ENCODE measurements at places on chromosomes 3 and 15. TPM values are rescaled to one million over a fixed set of nuclear protein-coding genes. Genes with fewer than 3 reads are reported as not detected.

The CCR9 gene
- total RNA-seq: not detected

The PLA2G4E gene
- total RNA-seq: not detected

The RRP9 gene
- 8.9 TPM for total RNA-seq

The SLC2A2 gene
- total RNA-seq: not detected

The MYD88 gene
- 7.3 TPM for total RNA-seq

The STRIT1 gene
- total RNA-seq: not detected

The LMCD1 gene
- total RNA-seq: 49.6 TPM

The KIF7 gene
- total RNA-seq: 1.9 TPM

The NR1I2 gene
- 0.11 TPM for total RNA-seq

The SYNPR gene
- not detected for total RNA-seq

The GP9 gene
- not detected for total RNA-seq

Data from Right ventricle myocardium superior (tissue), 1 donor.